Right lung (tissue), 10 donors: ENCODE measurements at places on chromosomes 16 and 17. TPM values are rescaled to one million over a fixed set of nuclear protein-coding genes. Genes with fewer than 3 reads are reported as not detected.

DNA sequence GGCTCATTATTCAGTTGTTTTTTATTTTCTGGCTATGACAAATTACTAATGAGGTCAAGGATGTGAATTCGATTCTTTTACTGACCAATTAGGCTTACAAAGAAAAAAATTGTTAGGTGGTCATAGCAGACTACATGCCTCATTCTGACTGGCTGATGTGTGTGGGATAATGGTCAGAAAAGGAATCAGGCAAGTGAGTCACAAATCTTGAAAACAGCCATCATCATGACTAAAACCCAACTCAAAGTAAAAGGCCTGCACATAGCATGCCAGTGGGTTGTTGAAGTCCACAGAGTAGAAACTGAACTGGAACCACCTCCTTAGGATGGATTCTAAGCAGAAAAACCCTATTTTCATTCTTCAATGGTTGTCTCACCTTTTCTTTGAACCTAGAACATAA lies 8.6 kb downstream of the RPGRIP1L start:
- DNase-seq: no peak

DNA sequence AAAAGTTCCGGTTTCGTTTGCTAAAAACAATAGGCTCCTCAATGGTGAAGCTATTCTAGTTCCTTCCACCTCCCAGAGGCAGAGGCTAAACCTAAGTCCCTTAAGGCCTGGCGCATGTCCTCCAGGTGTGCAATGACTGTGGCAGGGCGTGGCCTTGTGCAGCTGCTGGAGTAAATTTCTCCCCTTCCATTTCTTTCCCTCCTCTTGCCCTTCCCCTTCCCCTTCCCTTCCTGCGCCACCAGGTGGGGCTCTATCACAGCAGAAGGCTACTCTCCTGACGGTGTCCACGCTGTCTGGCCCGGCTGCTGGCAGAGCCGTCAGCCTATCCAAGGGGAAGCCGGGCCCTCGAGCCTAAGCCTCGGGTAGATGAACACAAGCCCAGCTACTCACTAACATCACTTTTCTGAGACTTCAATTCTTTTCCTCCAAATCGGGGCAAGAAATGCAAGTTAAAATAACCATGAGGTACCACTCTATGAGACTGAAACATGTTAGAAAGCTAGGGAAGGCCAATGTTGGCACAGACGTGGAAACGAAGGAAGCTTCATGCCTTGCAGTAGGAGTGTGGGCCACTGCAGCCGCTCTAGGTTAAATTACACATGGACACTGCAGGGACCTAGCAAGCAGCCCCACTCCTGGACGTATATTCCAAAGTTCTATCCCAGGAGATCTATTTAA lies 34.4 kb downstream of the C16orf78 start:
- peak; percentile 84 for DNase-seq

DNA sequence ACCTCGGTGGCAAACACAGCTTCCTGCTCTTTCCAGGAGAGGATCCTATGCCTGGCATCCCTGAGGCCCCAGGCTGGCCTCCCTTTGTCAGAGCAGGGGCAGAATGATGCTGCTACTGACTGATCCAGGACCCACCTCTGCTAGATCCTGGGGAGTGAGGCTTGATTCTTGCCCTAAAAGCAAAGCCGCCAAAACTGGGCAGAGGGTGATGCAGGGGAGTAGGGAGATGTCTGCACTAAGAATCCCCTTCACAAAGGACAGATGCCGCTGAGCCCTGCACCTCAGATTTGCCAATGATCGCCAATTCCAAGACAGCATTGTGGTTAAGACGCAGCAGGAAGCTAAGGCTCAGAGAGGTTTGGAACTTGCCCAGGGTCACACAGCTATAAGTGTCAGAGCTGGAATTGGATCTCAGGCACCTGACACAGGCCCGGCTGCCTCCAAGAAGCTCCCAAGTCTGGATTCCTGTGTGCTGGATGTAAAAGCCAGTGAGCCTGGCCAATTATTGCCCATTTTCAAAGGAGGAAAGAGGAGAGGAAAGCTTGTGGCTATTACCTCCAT lies 60.7 kb upstream of the TNRC6C start:
- DNase-seq: no peak

Gene MARCHF10
- 1.1 TPM for polyA plus RNA-seq

GRCh38 chr16:3431779-3432219 lies 11.5 kb downstream of the ZNF597 start:
- DNase-seq: no peak

- no peak for DNase-seq
Measured at GRCh38 chr17:45429339-45430005, 3.2 kb downstream of the ARHGAP27 start.

DNA sequence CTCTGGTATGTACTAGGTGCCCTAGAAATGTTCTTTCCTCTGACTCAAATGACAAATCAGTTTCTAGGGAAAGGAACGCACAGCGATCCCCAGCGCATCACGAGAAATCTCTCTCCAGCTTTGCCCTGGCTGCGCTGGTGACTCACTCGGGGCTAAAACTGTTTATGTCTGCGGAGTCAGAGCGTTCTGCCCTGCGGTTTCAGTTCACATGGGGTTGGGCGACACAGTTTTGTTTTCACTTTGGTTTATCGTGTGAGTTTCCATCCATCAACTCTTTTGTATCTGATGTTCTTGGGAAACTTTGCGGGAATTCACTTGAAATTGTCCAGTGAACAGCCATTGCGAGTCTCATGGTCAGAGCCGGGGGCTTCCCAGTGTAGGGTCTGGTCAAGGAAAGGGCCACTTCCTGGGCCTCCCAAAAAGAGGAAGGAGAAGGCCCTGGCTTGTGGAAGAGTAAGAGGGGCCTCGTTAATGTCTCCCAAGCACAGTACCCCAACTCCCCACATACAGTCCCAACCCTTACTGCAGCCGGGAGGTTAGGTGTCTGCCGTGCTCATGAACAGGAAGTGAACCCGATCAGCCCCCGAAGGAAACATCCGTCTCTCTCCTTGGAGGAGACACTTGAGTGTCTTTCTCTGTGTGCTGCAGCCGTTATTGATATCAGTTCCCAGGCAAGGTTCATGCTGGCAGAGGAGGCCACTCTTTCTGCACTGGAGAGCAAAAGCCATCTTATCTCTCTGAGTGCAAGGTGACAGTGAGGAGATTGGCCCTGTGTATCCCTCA lies 643.2 kb downstream of the WWOX start:
- DNase-seq: no peak

DNA sequence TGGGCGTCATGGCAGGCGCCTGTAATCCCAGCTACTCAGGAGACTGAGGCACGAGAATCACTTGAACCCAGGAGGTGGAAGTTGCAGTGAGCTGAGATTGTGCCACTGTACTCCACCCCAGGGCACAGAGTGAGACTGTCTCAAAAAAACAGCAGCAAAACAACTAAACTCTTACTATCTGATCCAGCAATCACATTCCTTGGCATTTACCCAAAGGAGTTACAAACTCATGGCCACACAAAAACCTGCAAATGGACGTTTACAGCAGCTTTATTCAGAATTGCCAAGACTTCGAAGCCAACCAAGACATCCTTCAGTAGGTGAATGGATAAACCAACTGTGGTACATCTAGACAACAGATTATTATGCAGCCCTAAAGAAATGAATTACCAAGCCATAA lies 4.0 kb downstream of the SIAH1 start:
- no peak for DNase-seq

DNA sequence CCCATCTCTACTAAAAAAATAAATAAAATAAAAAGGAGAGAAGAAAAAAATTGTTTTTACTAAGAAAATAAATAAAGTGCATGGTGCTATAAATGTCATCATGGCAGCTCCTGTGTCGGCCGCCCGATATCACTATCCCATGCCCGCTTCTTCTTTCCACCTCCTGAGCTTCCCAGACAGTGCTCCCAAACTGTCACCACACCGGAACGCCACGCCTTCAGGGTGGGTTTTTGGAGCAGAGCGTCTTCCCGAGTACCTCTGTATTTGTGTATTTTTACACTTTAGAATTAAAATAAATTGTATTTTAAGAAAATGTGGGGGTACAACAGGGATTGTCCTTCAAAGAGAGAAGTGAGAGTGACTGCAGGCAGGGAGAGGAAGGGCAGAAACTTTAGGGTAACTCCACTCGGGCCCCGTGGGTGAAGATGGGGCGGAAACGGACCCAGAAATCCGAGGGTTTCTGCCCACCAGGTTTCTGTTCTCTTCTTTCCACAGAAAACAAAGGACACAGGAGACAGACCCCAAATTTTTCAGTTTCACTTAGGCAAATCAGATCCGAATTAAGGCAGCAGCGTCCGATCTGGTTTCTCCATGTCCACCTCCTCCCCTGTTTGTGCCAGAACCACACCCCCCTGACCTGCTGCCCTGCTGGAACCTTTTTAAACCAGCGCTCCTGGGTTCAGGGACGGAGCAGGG lies 3.6 kb upstream of the ITGAX start:
- DNase-seq: no peak

- no peak for DNase-seq
Measured at GRCh38 chr16:28000314-28001169, 63.0 kb downstream of the GSG1L start.

GRCh38 chr17:65131946-65132345 lies 5.2 kb upstream of the RGS9 start:
- DNase-seq: no peak

Gene TBC1D3K
- polyA plus RNA-seq: not detected

GRCh38 chr17:74728033-74728701 lies 8.9 kb upstream of the RAB37 start:
- no peak for DNase-seq
